ENCODE measurements at places on chromosomes 3 and 15. TPM values are rescaled to one million over a fixed set of nuclear protein-coding genes. Genes with fewer than 3 reads are reported as not detected.

- H3K27ac ChIP-seq: no peak overlapping the region
- peaks cover 7% of the 10 kb centered on the region for H3K4me1 ChIP-seq
- H3K4me3 ChIP-seq: no peak overlapping the region
- no peak for DNase-seq
Measured at GRCh38 chr15:42202653-42203052, 5.5 kb downstream of the VPS39 start.

The GPR176 gene
- polyA plus RNA-seq: 9.4 TPM

The OXSM gene
- polyA plus RNA-seq: 17.1 TPM

- H3K27me3 ChIP-seq: no peaks in the 10 kb centered on the region
- no peaks in the 10 kb centered on the region for H3K4me1 ChIP-seq
- no peaks in the 10 kb centered on the region for H3K36me3 ChIP-seq
- DNase-seq: no peak
Measured at GRCh38 chr3:16865335-16865734, 19.4 kb upstream of the PLCL2 start.

The SLC9C1 gene
- polyA plus RNA-seq: 0.33 TPM

DNA sequence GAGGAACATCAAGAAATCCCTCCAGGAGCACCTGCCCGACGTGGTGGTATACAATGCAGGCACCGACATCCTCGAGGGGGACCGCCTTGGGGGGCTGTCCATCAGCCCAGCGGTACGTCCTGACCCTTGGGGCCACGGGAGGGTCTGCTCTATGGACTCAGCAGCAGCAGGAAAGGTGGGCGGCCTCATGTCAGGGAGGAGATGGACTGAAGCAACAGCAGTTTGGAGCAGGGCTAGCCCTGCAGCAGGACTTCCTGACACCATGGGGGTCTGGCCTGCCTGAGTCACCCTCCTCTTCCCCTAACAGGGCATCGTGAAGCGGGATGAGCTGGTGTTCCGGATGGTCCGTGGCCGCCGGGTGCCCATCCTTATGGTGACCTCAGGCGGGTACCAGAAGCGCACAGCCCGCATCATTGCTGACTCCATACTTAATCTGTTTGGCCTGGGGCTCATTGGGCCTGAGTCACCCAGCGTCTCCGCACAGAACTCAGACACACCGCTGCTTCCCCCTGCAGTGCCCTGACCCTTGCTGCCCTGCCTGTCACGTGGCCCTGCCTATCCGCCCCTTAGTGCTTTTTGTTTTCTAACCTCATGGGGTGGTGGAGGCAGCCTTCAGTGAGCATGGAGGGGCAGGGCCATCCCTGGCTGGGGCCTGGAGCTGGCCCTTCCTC is 24.2 kb downstream of the HDAC11 start:
- no peak overlapping the region for H3K27ac ChIP-seq
- H3K36me3 ChIP-seq: peaks cover 14% of the 10 kb centered on the region
- no peak for DNase-seq
- H3K4me3 ChIP-seq: no peak overlapping the region
- peaks cover 3% of the 10 kb centered on the region for H3K4me1 ChIP-seq

DNA sequence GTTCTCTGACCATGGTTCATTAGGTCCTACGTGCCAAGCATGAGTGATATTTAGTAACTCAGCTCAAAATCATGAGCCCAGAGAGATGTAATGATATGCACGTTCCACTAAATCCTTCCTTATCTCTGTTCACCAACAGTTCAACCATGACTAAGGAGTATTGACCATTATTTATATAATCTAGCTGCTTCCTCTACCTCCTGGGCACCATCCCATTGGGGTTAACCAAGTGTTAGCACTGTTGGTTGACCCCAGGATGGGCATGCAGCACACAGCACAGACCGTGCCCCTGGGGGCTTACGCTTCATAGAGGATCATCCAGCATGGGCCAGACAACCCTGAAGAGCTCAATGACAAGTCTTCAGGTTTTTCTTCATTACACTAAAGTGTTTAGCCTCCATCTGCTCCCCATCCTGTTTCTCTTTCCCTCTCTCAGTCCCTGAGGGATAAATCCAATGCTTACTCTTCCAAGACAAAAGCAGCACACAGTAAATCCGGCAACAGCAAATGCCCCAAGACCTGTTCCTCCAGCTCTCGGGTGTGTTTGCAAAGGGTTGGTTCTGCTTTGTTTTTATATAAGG is 10.4 kb downstream of the FAM174B start:
- peaks cover 5% of the 10 kb centered on the region for H3K4me1 ChIP-seq
- no peaks in the 10 kb centered on the region for H3K27me3 ChIP-seq
- no peak overlapping the region for H3K4me3 ChIP-seq

All from large intestine (tissue), 12 donors.